ENCODE measurements at places on chromosomes 7 and 10. TPM values are rescaled to one million over a fixed set of nuclear protein-coding genes. Genes with fewer than 3 reads are reported as not detected.

Gene AQP1
- total RNA-seq: not detected

Gene CHCHD1
- 34.9 TPM for total RNA-seq

Gene FGL2
- total RNA-seq: 1.7 TPM

Gene APBB1IP
- 40.0 TPM for total RNA-seq

Gene OR2A1
- total RNA-seq: not detected

Gene TRIM73
- total RNA-seq: 3.8 TPM

Gene DNAJB9
- total RNA-seq: 11.5 TPM

Gene RTKN2
- 2.7 TPM for total RNA-seq

Gene TMEM176A
- total RNA-seq: not detected

Gene PNLIP
- not detected for total RNA-seq

Gene HTR7
- not detected for total RNA-seq

- no peak for DNase-seq
These were observed 5.1 kb downstream of the CALML3 start for GRCh38 chr10:5529702-5530411.

- DNase-seq: no peak
These were observed 222.9 kb upstream of the KMT2E start for GRCh38 chr7:104791080-104791479.

DNA sequence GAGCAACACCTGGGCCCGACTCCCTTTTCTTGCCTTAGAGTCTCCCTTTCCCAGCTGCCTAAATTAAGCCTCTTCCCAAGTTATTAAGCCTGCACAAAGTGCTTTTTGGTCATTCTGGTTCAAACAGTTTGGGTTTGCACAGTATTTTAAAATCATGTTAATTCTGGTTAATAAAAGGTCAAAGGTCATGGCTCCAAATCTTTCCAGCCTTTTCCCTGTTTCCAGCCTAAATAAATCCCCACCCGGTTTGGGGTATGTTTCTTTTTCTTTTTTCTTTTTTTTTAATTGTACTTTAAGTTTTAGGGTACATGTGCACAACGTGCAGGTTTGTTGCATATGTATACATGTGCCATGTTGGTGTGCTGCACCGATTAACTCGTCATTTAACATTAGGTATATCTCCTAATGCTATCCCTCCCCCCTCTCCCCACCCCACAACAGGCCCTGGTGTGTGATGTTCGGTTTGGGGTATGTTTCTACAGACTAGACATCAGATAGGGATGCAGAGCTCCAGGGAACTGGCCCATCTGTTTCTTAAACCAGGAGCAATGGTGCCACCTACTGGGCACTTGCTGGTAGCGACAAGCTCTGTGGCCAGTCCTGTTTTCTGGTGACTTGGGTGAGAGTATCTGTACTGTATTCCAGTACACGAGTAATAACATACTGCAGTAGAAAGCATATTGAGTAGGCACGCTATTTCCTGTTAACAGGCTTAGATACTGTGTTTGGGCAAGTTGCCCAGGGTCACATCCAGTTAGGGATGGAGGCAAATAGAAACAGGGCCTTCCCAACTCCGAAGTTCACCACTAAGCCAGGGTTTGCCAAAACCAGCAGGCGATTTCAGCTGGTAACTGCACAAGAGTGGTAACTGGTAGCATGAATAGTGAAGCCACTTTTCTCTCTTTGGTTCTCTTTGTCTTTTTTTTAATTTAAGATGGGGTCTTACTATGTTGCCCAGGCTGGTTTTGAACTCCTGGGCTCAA, 60.6 kb upstream of the TRIM8 start:
- peak; percentile 95 for DNase-seq

- DNase-seq: no peak
These were observed 229.9 kb downstream of the RPS24 start for GRCh38 chr10:78263521-78263988.

- DNase-seq: no peak
These were observed 112.8 kb downstream of the APBB1IP start for GRCh38 chr10:26550774-26551526.

- no peak for DNase-seq
These were observed 141.9 kb downstream of the GRM3 start for GRCh38 chr7:86785641-86786040.

DNA sequence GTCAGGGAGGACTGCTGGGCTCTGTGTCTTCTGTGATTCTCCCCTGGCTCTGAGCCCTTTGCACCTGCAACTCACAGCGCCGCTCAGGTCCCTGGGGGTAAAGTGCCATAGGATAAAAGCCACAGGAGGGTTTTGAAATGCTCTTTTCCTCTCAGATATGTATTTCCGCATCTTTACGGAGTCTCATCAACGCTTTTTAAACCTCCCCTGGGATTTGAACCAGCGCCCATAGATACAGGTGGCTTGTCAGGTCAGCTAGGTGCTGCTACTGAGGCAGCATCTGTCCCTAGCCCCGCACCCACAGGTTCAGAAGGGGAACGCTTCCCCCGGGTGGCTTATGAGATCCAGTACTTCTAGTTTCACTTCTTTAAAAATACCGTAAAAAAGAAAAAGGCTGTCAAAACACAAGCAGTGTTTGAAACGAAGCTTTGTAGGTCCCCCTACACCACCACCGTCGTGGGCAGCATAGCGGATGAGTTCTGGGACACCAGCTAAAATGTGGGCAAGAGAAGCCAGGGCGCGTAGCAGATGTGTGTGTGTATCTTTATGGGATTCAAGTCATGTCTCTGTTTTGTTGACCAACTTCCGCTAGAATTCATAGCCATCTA, 173.5 kb downstream of the CUX1 start:
- peak; percentile 56 for DNase-seq

- DNase-seq: no peak
These were observed 1.7 kb upstream of the TRIP6 start for GRCh38 chr7:100865372-100865911.

GRCh38 chr7:3138997-3139396, 95.3 kb upstream of the CARD11 start:
- DNase-seq: no peak

- DNase-seq: no peak
These were observed 11.3 kb downstream of the KMT2C start for GRCh38 chr7:152424348-152425108.

DNA sequence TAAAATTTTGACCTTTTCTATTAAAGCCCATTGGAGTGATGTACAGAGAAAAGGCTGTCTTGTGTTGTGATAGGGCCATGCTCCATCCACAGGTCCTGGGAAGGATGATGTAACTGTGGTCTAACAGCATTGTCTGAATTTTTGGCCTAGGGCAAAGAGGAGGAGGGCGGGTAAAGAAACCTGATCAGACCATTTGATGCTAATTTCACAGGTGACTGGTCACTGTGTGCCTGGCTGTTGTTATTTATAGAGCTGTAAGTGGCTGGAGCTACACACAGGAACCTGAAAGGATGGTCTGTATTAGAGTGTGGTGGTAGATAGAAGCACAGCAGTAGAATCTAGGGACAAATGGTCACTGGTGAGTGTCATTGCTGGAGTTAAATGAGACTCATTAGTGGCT, 182.1 kb downstream of the AUTS2 start:
- DNase-seq: no peak

- DNase-seq: no peak
These were observed 864.9 kb upstream of the ZWINT start for GRCh38 chr10:57225920-57226319.

GRCh38 chr10:78907551-78908211, 161.1 kb upstream of the ZMIZ1 start:
- DNase-seq: no peak

GRCh38 chr10:62550173-62550572, 176.0 kb downstream of the ZNF365 start:
- DNase-seq: no peak

DNA sequence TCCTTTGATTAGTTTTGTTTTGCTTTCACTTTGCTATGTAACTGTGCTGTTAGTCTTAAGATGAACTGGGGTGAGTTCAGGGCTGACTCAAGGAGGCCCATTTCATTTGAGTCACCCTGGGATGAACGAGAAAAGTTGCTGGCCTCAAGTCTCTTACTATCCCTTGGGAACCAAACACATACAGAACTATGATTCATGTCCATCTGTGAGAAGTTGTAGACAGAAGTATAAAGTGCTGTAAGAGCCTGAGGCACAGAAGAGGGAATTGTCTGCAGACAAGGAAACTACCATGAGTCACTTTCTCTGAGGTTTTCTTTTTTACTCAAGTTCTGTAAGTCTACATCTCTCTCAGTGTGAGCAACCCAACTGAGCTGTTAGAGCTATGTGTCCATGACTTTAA, 179.8 kb upstream of the CSTF2T start:
- peak; percentile 76 for DNase-seq

DNA sequence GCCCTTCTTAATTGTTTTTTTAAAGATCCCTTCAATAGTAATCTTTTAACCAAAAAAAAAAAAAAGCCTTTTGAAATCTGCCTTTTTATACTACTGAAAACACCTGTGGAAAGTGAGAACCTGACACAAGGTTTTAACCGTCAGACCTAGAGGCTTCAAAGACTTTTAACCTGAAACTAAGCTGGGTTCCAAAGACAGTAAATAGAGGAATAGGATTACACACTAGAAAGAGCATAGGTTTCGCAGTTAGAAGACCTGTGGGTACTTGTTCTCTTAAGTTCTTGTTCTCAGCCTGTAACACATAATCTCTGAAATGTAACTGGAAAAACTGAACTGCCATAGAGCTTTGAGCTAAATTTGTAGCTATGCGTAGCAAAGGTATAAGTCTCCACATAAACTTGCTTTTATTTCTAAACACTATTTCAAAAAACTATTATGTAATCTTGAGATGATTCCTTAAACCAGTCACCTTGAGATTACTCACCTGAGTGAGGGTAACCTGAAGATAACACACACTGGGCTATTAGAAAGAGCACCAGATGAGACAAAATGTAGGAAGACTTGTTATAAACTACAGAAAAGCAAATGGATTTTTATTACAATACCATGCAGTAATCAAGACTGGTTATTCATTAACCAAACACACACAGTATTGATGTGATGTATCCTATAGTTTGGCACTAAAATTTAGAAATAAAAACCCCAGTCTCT, 196.6 kb upstream of the FRMD4A start:
- no peak for DNase-seq

GRCh38 chr10:63829573-63830149, 308.5 kb downstream of the REEP3 start:
- no peak for DNase-seq

DNA sequence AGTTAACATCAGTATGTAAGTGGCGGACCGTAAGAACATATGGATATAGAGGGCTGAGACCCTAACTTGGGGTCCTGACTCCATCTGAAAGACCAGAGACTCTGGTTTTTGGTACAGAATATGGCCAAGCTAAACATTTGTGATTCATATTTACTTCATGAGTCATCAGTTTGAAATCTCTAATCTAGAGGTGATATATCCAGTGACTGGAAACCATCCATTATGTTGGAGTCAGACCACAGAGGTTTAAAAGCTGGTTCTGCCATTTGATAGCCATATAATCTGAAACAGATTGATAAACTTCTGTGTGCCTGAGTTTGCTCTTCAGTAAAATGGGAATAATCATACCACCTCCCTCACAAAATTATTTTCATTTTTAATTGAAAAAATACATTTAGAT, 505.3 kb downstream of the SORCS3 start:
- no peak for DNase-seq

GRCh38 chr7:99373091-99374066, 1.2 kb upstream of the ARPC1B start:
- DNase-seq: no peak

- peak; percentile 58 for DNase-seq
These were observed 13.3 kb downstream of the MYO1G start for GRCh38 chr7:44965441-44965903.

DNA sequence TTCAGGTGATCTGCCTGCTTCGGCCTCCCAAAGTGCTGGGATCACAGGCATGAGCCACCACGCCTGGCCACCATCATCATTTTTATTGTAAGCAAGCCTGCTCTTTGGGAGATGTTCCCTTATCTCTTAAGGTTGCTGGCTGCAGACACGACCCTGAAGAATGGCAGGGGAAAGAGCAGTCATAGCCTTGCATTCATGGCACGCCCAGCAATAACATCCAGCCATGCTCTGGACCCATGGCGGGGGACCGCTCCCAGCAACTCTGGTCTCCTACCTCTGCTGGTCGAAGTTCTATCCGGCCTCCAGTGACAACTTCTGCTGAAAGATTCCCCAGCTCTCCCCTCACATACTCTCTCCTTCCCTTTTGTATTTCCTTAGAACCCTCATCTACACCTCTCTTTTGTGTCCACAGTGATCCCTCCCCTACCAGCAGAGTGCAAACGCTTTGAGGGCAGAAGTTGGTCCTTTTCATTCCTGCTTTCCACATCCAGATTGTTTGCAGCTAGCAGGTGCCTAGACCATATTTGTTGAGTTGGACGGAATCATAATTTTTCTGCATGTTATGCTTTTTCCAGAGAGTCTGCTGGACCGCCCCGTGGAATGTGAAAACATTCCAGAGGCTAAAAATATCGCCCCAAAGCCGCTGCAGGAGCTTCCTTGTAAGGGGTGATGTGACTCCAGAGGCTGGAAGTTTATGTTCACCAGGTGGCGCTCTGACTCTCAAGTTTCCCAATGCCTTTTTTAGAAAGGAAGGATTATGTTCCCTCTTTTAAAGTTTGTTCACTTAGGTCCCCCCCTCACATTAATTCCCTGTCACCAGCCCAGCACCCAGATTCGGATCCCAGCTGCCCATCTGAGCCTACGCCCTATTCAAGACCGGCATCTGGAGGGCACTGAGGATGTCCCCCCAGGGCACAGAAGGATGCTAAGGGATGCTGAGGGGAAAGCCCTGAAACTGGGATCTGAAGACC, 4.3 kb upstream of the MARVELD1 start:
- DNase-seq: peak; percentile 82

DNA sequence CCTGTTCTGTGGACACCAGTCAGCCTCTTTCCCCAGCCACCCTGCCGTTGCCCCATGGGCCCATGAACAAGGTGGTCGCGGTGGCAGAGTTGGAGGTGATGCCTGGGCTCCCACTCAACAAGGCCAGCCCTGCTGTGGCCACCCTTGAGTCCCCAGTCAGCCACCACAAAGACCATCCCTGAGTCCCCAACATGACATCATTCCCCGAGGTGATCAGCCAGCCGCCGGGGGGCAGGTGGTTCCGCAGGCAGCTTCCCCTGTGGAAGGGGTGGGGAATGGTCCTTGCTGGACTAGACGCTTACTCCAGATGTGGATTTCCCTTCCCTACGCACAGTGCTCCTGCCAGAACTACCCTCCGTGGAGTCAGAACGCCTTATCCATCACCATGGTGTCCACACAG, 271.7 kb downstream of the PTPRN2 start:
- DNase-seq: no peak

DNA sequence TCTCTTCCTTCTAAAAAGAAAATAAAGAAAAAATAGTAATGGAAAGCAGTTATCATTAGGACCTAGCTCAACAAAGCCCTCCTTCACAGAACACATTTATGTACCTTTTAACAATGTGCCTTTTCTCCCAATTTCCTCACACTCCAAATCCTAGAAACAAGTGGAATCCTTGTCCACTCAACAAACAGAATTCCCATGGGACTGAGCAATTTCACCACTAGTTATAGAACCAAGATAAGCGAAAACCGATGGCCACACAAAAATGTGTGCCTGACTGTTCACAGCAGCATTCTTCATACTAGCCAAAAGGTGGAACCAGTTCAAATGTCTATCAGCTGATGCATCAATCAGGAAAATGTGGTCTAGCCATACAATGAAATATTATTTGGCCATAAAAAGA, 17.3 kb downstream of the DCLRE1C start:
- no peak for DNase-seq

Data from activated CD4-positive, alpha-beta T cell treated with anti-CD3 and anti-CD28 coated beads, Interleukin-2, amount 10 ng/mL, durations not matched to agents 24 days and 14 days (primary cell).